Smooth muscle cell of the pulmonary artery (primary cell): ENCODE measurements at places on chromosomes 3 and 15. TPM values are rescaled to one million over a fixed set of nuclear protein-coding genes. Genes with fewer than 3 reads are reported as not detected.

Gene PCLAF
- 12.9 and 18.4 TPM in 2 replicates for total RNA-seq

Gene GOLGA6L22
- not detected in 2 replicates for total RNA-seq

Gene HHLA2
- total RNA-seq: not detected in 2 replicates

Gene RHOV
- 0.07 TPM in 1 of 2 replicates, not detected in the other for total RNA-seq

Gene DALRD3
- 46.7 and 47.7 TPM in 2 replicates for total RNA-seq

Gene CATSPER2
- total RNA-seq: 1.3 and 2.0 TPM in 2 replicates

Gene SPTBN5
- total RNA-seq: 0.20 and 0.36 TPM in 2 replicates

Gene GOLGA8S
- total RNA-seq: 0.07 and 0.10 TPM in 2 replicates

Gene OSBPL10
- 10.2 and 12.1 TPM in 2 replicates for total RNA-seq

Gene GPR156
- total RNA-seq: 0.65 and 2.0 TPM in 2 replicates

Gene P2RY1
- 0.17 and 0.59 TPM in 2 replicates for total RNA-seq

Gene IL5RA
- total RNA-seq: not detected in 2 replicates

Gene ERC2
- total RNA-seq: 0.07 and 0.10 TPM in 2 replicates

Gene HRG
- total RNA-seq: not detected in 2 replicates

Gene STXBP5L
- total RNA-seq: not detected in 2 replicates

Gene SEMA6D
- 4.4 and 12.3 TPM in 2 replicates for total RNA-seq

Gene NPAP1
- not detected in 2 replicates for total RNA-seq

Gene WDR53
- 4.6 and 6.3 TPM in 2 replicates for total RNA-seq

Gene CLPX
- 36.2 and 36.8 TPM in 2 replicates for total RNA-seq

Gene GUCA1C
- total RNA-seq: not detected in 2 replicates

Gene TMCO5A
- not detected in 2 replicates for total RNA-seq

Gene SLC22A14
- 0.46 and 0.66 TPM in 2 replicates for total RNA-seq

Gene CHST13
- not detected in 2 replicates for total RNA-seq

Gene GATM
- total RNA-seq: 0.20 TPM in 2 replicates

Gene SLC27A2
- 0.26 TPM in 1 of 2 replicates, not detected in the other for total RNA-seq

Gene CEP19
- 2.6 and 4.0 TPM in 2 replicates for total RNA-seq

Gene CCRL2
- 0.10 and 0.26 TPM in 2 replicates for total RNA-seq

Gene DISP2
- total RNA-seq: 0.13 and 0.17 TPM in 2 replicates
